RWPE2 (cell line): ENCODE measurements at places on chromosomes 3 and 15.

DNA sequence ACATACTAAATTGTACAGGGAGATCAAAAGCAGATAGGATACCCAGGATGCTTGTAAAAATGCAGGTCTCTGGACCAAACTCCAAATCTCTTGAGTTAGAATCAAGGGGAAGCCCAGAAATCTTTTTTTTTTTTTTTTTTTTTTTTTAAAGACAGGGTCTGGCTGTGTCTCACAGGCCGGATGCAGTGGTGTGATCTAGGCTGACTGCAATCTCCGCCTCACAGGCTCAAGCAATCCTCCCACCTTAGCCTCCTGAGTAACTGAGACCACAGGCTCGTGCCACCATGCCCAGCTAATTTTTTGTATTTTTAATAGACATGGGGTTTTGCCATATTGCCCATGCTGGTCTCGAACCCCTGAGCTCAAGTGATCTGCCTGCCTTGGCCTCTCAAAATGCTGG is 373.5 kb downstream of the SHQ1 start:
- no peak for DNase-seq

GRCh38 chr15:35066094-35066493 is 19.0 kb downstream of the NANOGP8 start:
- DNase-seq, result no peak

GRCh38 chr3:146164971-146165769 is 4.2 kb upstream of the PLOD2 start:
- DNase-seq, result no peak

- no peak for DNase-seq
Observed at GRCh38 chr3:45426161-45426560, 37.8 kb downstream of the LARS2 start.

DNA sequence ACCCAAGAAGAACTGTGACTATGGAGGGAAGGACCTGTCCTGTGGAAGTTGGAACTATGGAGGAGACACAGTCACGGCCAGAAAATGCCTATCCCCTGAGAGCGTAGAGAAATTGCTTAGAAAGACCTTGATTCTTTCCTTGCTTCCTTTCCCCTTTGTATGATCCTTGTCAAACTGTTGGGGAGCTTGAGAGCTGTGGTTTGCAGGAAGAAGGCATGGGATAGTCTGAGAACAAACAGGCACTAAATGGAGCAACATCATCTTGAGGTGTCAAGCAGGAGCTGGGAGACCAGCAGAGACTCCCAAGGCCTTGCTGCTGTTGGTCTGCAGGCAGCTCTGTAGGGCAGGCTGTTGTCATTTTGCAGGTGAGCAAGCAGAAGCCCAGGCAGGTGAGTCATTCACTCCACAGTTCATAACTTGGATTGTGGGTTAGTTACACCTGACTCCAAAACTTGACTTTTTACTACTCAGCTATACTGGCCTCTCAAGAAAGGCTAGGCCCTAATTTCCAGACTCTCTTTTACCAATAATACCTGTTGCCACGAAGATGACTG is 298.9 kb downstream of the LRTM1 start:
- DNase-seq, result no peak

DNA sequence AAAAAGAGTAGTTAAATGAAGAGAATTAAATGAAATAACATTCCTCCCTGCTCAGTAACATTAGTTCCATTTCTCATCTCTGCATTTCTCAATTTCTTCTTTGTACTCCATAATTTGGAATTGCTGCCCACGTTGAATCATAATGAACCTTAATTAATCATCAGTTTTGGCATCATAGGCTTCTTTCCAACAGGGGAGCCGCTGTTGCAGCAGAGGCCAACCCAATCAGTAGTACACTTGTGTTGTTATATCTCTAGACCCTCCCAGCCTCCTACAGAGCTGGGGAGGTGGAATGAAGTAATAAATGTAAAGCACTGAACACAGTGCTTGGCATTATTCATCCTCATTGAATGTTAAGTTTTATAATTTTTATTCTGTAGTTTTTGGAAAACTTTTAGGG is 240.7 kb downstream of the CHST2 start:
- DNase-seq, result no peak

GRCh38 chr15:53829471-53829870 is 70.0 kb upstream of the WDR72 start:
- DNase-seq, result no peak

DNA sequence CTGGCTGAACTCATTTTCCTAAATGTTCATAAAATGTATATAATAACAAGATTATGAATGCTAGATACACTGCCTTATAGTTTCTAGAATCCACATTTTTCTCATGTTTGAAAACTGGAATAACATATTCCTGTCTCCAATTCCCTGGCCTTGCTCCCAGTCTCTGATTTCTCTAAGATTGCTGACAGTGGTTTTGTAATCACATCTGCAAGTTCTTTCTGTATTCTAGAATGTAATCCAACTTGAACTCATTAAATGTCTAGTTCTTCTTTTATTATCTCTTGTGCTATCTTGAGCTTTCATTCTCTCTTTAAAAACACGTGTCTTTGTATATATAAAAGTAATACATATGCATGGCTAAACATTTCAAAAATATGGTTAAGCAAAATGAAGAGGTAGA is 215.2 kb upstream of the ADAMTS9 start:
- DNase-seq, result no peak

GRCh38 chr3:45592830-45593707 is 1.5 kb upstream of the LIMD1 start:
- DNase-seq, result peak; percentile 89

- DNase-seq, result no peak
Observed at GRCh38 chr3:165805946-165806561, 31.2 kb downstream of the BCHE start.

DNA sequence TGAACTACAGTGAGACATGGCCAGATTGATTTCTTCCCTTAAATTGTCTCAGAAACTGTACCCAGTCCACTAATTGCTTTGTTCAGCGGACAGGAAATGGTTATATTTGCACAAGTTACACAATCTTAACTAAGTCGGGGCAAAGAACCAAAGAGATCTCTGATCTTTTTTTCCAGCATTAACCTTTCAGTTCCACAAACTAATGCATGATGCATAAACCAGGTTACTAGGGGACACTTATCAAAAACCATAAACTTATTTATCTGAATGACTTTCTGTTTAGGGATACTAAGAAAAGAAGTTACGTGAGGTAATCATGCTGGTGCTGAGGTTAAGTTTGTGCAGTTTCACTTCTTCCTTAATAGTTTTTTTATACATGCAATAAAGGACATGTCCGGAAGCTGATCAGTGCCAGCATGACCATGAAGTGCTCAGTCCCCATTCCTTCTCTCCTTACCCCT is 22.4 kb downstream of the FNDC3B start:
- DNase-seq, result no peak

- DNase-seq, result no peak
Observed at GRCh38 chr3:23968463-23969184, 23.5 kb downstream of the NR1D2 start.

DNA sequence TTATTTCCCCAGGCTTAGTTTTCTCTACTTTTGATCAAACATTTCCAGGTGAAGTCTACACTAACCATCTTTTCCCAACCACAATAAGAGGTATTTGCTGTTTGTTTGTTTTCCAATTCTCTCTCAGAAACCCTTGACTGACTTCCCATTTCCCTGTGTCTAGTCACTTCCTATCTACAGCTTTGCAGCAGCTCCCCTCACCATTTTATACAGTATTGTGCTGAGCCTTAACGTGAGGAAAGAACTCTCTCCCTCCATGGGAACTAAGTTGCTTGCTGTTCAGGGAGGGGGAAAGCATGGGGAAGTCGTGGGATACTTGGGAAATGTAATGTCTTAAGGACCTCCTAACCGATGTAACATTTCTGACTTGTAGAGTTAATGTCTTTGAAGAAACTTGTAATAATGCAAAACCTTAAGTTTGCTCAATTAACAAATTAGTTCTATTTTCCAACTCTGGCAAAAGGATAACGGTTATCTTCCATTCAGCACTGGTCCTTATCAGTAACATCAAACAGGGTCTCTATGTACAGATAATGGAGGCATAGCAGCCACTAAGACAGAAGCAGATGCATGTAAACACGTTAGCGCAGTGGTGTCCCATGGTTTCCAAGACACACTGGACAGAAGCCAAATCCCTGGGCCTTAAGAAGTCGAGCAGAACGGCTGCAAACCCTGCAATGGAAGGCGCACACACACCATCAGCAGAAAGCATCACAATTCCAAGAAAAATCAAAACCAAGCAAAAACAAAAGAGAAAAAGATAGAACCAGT is 39.7 kb downstream of the NPTN start:
- DNase-seq, result no peak

DNA sequence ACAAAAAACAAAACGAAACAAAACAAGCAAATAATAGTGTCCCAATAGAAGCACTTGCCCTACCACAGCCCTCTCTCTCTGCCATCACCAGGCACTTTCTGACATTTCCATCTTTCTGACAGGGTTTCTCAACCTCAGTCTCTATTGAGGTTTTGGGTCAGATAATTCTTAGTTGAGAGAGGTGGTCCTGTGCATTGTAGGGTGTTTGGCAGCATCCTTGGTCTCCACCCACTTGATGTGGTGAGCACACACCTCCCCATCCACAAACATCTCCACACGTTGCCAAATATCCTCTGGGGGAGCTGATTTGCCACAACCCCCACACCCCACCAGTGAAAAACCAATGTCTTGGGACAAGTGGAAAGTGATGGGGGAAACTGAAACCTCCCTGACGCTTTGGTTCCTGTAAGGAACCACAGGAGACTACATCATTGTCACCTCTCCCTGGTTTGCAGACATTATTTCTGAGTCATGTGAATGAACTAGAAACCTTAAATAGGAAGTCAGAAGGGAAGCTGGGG is 733.7 kb upstream of the CFAP20DC start:
- no peak for DNase-seq

GRCh38 chr3:5019411-5020241 is 40.4 kb downstream of the BHLHE40 start:
- DNase-seq, result no peak
